SJCRH30 (cell line): ENCODE measurements at places on chromosomes 13 and 19. TPM values are rescaled to one million over a fixed set of nuclear protein-coding genes. Genes with fewer than 3 reads are reported as not detected.

DNA sequence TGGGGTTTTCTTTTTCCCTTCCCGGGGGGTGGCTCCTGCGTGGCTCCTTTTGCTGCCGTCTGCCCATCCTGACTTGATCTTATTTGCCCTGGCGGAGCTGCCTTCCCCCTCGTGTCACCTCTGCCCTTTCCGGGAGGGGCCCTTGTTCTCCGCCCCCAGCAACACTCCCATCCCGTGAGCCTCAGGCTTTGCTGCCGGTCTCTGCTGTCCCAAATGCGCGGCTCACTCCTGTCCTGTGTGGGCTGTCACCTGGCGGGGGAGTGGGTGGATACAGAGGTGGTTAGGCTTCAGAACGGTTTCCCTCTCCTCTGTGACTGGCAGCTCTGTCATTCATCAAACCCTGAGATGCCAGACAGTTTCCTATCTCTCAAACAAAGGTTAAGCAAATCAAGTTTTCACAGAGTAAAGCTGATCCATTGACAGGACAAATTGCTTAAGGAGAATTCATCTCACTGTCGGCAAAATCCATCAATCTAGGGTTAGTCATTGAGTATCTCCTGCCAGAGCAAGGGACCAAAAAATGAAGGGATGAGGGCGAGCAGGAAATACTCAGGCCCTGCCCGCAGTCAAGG is 84.0 kb downstream of the ANKRD10 start:
- H3K4me1 ChIP-seq = no peaks in the 10 kb centered on the region
- H3K4me3 ChIP-seq = no peak overlapping the region
- H3K36me3 ChIP-seq = no peaks in the 10 kb centered on the region
- no peak overlapping the region for H3K27ac ChIP-seq
- H3K27me3 ChIP-seq = no peaks in the 10 kb centered on the region

DNA sequence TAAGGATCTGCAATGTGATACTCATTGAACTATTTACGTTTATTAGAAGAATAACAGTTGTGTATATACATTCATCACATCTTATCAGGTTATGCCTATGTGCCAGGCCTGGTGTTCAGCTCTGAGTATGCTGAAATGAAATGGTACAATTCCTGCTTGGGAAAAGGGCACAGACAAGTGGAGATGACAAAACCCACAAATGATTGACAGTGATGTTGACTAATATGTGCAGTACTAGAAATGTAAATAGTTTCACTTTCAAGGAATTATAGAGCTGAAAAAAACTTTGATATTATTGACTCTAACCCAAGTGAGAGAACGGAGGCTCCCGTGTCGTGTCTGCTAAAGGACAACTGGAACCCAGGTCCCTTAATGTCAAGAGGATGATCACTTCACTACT is 386.8 kb upstream of the DACH1 start:
- no peak overlapping the region for H3K4me3 ChIP-seq
- no peaks in the 10 kb centered on the region for H3K36me3 ChIP-seq
- DNase-seq = no peak
- peaks cover 3% of the 10 kb centered on the region; the same call in 1 of the 2 replicates for H3K4me1 ChIP-seq
- no peak overlapping the region for H3K27ac ChIP-seq

DNA sequence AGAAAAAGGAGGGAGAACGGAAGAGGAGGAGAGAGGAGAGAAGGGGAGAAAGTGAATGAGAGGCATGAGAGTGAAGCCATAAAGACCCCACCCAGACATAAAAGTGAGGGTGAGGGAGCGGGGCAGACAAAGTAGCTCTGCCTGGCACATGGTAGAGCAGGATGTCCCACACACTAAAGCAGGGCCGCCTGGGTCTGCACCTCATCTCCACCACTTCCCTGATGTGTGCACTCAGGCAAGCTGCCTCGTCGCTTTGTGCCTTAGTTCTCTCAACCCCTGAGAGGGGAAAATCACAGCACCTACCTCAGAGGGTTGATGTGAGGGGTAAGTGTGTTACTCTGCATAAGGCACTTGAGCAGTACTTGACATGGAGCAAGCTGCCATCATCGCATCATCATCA is 488.1 kb downstream of the COG6 start:
- H3K27ac ChIP-seq = no peak overlapping the region
- DNase-seq = no peak
- no peaks in the 10 kb centered on the region for H3K27me3 ChIP-seq
- no peaks in the 10 kb centered on the region; the same call in 1 of the 2 replicates for H3K4me1 ChIP-seq
- no peaks in the 10 kb centered on the region for H3K36me3 ChIP-seq

DNA sequence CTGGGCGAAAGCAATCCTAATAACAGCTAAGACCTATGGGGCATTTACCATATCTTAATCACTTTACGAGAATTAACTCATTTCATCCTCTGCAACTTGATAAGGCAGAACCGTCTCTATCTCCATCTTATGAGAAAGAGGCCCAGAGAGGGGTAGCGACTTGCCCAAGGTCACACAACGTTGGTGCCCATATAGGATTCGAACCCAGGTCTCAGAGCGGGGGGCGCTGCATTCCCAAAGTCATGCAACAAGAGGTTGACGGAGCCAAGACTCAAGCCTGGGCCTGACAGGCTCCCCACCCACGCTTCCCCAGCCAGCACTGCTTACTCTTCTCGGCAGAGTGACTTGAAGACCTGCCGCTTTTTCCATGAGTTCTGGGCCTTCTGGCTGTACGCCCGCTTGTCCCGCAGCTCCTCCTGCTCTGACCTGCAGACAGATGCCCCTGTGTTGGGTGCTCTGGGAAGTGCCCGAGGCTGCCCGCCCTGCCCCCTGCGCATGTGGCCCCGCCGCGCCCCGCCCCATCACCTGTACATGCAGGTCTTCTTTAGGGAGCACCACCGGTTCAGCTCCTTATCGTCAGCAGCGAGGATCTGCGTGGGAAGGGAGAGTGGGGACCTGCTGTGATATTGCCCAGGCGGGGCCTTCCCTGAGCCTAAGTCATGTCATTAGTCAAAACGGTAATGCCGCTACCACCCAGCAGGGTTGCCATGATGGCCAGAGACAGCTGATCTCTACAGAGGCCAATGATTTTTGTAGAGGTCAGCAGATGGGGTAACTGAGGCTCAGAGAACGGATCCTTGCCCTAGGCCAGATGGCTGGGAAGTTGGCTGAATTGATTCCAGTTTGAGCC is 10.8 kb downstream of the KRI1 start:
- H3K27me3 ChIP-seq = no peaks in the 10 kb centered on the region
- peaks cover 41% of the 10 kb centered on the region for H3K36me3 ChIP-seq
- no peak overlapping the region for H3K27ac ChIP-seq
- no peaks in the 10 kb centered on the region for H3K4me1 ChIP-seq
- no peak overlapping the region for H3K4me3 ChIP-seq

DNA sequence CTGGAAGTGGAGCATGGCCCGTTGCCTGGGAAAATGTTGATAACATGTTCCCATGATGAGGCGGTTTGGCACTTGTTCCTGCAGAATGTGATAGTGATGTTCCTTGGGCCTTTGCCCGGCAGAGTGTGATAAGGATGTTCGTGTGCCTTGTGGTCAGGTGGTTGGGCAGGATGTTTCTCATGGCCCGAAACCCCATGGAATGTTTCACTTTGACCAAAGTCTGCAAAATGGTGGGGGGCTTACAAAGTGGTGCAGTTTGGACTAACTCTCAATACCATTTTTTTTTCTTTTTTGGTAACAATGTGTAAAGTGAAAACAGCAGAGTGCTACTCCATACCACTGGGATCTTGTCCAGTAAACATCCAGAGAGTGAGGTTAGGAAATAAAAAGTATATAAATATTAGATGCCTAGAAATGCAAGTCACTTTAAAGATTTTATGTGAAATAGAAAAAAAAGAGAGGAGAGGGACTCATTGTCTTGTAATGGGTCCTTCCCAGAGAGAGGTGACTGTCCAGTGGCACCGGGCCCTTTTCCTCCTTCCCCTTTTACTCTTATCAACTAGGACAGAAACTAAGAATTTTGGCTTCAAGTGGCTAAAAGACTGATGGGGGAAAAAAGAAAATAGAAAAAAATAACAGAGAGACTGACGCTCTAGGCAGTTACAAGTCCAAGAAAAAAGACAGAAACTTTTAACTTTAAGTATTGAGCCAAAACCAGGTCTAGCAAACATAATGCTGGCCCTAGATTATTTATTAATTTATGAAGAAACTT is 5.7 kb downstream of the FPR3 start:
- no peak overlapping the region for H3K4me3 ChIP-seq
- H3K4me1 ChIP-seq = no peaks in the 10 kb centered on the region
- no peaks in the 10 kb centered on the region for H3K27me3 ChIP-seq
- H3K36me3 ChIP-seq = no peaks in the 10 kb centered on the region
- H3K27ac ChIP-seq = no peak overlapping the region

- peaks cover 19% of the 10 kb centered on the region for H3K36me3 ChIP-seq
- H3K4me3 ChIP-seq = no peak overlapping the region
- no peak overlapping the region for H3K27ac ChIP-seq
- no peaks in the 10 kb centered on the region for H3K4me1 ChIP-seq
Measured at GRCh38 chr19:944171-944567, 18.3 kb downstream of the ARID3A start.

GRCh38 chr13:22497991-22498780 is 682.6 kb upstream of the SGCG start:
- no peaks in the 10 kb centered on the region for H3K27me3 ChIP-seq
- no peak overlapping the region for H3K4me3 ChIP-seq
- DNase-seq = no peak
- no peaks in the 10 kb centered on the region for H3K36me3 ChIP-seq
- no peaks in the 10 kb centered on the region for H3K4me1 ChIP-seq

GRCh38 chr19:32223595-32224370 is 121.6 kb upstream of the ZNF507 start:
- H3K27ac ChIP-seq = peak overlapping the region; percentile 26
- DNase-seq = peak; percentile 78
- H3K4me3 ChIP-seq = peak overlapping the region; percentile 45

GRCh38 chr19:29622166-29623070 is 16.3 kb downstream of the POP4 start:
- H3K27ac ChIP-seq = no peak overlapping the region
- no peaks in the 10 kb centered on the region for H3K36me3 ChIP-seq
- H3K4me3 ChIP-seq = no peak overlapping the region
- peak; percentile 28 for DNase-seq
- peaks cover 7% of the 10 kb centered on the region for H3K4me1 ChIP-seq

GRCh38 chr13:110531671-110532083 is 29.8 kb downstream of the RAB20 start:
- peaks cover 15% of the 10 kb centered on the region for H3K4me1 ChIP-seq
- H3K36me3 ChIP-seq = no peaks in the 10 kb centered on the region
- H3K27me3 ChIP-seq = no peaks in the 10 kb centered on the region
- DNase-seq = no peak
- H3K4me3 ChIP-seq = no peak overlapping the region

GRCh38 chr19:21496876-21497275 is 8.5 kb upstream of the ZNF429 start:
- H3K36me3 ChIP-seq = no peaks in the 10 kb centered on the region
- H3K27me3 ChIP-seq = no peaks in the 10 kb centered on the region
- H3K27ac ChIP-seq = no peak overlapping the region
- no peak for DNase-seq
- no peaks in the 10 kb centered on the region for H3K4me1 ChIP-seq
- H3K4me3 ChIP-seq = no peak overlapping the region

DNA sequence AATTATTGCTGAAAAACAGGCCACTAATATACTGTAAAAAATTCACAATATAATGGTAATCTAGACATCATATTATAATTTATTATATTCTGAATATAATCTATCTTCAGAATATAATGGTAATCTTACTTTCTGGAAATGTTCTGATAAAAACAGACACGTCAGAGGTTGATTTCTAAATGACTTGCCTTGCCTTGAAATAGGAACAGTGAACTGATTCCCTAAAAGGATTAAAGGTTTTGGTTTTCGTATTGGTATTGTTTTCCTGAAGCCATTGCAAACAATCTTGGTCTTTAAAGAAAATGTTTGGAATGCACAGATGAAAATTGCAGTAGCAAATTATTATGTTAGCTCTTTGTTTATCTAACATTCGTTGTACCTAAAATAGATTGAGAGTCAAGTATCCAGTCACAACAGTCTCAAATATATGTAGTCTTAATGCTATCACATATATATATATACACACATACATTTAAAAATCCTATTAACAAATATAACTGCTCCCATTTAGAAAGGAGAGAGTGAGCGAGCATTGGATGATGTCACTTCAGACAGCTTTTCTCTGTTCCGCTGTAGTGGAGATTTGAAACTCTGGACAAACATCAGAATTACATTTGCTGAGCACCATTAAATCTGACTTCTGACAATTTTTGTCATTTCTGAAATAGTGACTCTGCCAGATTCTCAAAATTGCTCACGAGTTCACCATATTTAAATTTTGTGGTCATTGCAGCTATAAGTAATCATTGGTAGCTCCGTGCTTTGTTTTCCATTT is 1.7 kb downstream of the ITM2B start:
- DNase-seq = no peak
- H3K27ac ChIP-seq = peak overlapping the region; percentile 80
- peaks cover 17% of the 10 kb centered on the region for H3K4me1 ChIP-seq
- peak overlapping the region; percentile 97 for H3K4me3 ChIP-seq
- peaks cover 7% of the 10 kb centered on the region for H3K36me3 ChIP-seq

DNA sequence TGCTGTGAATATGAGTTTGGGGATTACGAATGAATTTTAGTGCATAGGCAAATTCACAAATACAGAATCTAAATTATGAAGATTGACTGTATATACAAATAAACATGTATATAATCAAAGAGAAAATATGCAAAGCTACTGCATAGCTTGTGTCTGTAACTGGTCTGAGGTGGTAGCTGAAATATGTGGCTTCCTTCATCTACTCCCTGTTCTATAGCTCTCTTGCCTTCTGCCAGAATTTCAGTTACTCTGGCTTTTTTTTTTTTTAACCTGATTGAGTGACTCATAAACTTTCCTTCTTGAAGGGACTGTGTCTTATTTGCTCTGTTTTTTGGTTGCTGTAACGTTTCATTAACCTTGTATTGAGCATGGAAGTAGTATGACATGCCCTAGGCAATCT is 26.6 kb downstream of the DNAJC3 start:
- H3K4me1 ChIP-seq = no peaks in the 10 kb centered on the region
- no peak overlapping the region for H3K27ac ChIP-seq
- no peaks in the 10 kb centered on the region for H3K36me3 ChIP-seq
- no peak for DNase-seq

- DNase-seq = no peak
- no peaks in the 10 kb centered on the region; the same call in none of the 2 replicates for H3K4me1 ChIP-seq
- no peaks in the 10 kb centered on the region for H3K36me3 ChIP-seq
- H3K27me3 ChIP-seq = peaks cover 3% of the 10 kb centered on the region; the same call in 1 of the 2 replicates
- no peak overlapping the region; the same call in 1 of the 2 replicates for H3K4me3 ChIP-seq
Measured at GRCh38 chr13:21079221-21079620, 17.8 kb upstream of the LATS2 start.

- no peaks in the 10 kb centered on the region for H3K27me3 ChIP-seq
- DNase-seq = no peak
- no peak overlapping the region for H3K4me3 ChIP-seq
Measured at GRCh38 chr13:107231944-107232343, 664.0 kb upstream of the ARGLU1 start.

GRCh38 chr13:23467048-23467931 is 33.8 kb upstream of the SACS start:
- peak overlapping the region; percentile 60 for H3K4me3 ChIP-seq
- H3K36me3 ChIP-seq = no peaks in the 10 kb centered on the region
- DNase-seq = peak; percentile 69
- peaks cover 16% of the 10 kb centered on the region for H3K4me1 ChIP-seq
- H3K27ac ChIP-seq = peak overlapping the region; percentile 46
- no peaks in the 10 kb centered on the region for H3K27me3 ChIP-seq

ACER1 gene
- not detected in 2 replicates for total RNA-seq

BRME1 gene
- total RNA-seq = 10.0 and 11.7 TPM in 2 replicates

AMH gene
- total RNA-seq = 6.9 and 11.5 TPM in 2 replicates

TPM4 gene
- 408 and 419 TPM in 2 replicates for total RNA-seq

LIM2 gene
- total RNA-seq = not detected in 2 replicates

CDK8 gene
- total RNA-seq = 72.8 and 74.5 TPM in 2 replicates

SMIM24 gene
- not detected in 2 replicates for total RNA-seq

REEP6 gene
- total RNA-seq = 0.41 and 0.45 TPM in 2 replicates

FOXA3 gene
- total RNA-seq = 0.45 and 0.53 TPM in 2 replicates

GPR12 gene
- not detected in 2 replicates for total RNA-seq

RFXAP gene
- total RNA-seq = 7.3 and 8.9 TPM in 2 replicates

CBY2 gene
- total RNA-seq = not detected in 2 replicates
